Mucosa of gallbladder (tissue), 1 donor: ENCODE measurements at places on chromosomes 12 and 14. TPM values are rescaled to one million over a fixed set of nuclear protein-coding genes. Genes with fewer than 3 reads are reported as not detected.

Gene ANP32D
- total RNA-seq: not detected

Gene PKP2
- 39.3 TPM for total RNA-seq

Gene B3GNT4
- 0.23 TPM for total RNA-seq

Gene PDE3A
- 8.5 TPM for total RNA-seq

Gene KRT80
- 15.5 TPM for total RNA-seq

Gene SVOP
- 0.03 TPM for total RNA-seq

Gene MORN3
- 0.69 TPM for total RNA-seq

Gene CD69
- 18.4 TPM for total RNA-seq

Gene POTEM
- not detected for total RNA-seq

Gene BATF
- 5.7 TPM for total RNA-seq

Gene OAS2
- 5.8 TPM for total RNA-seq
